Neural progenitor cell (in vitro differentiated cells): ENCODE measurements at places on chromosomes 12 and 14. TPM values are rescaled to one million over a fixed set of nuclear protein-coding genes. Genes with fewer than 3 reads are reported as not detected.

The P2RX7 gene
- 0.46 and 0.71 TPM in 2 replicates for total RNA-seq

The SOAT2 gene
- total RNA-seq: not detected in 2 replicates

The SCN8A gene
- total RNA-seq: 9.3 and 14.2 TPM in 2 replicates

The ZNF140 gene
- total RNA-seq: 24.4 and 35.3 TPM in 2 replicates

The ERBB3 gene
- total RNA-seq: 6.3 and 8.8 TPM in 2 replicates

The RERG gene
- 0.06 TPM in 1 of 2 replicates, not detected in the other for total RNA-seq

The OAS2 gene
- total RNA-seq: 0.12 TPM in 1 of 2 replicates, not detected in the other

The SIX1 gene
- 0.28 TPM in 1 of 2 replicates, not detected in the other for total RNA-seq

DNA sequence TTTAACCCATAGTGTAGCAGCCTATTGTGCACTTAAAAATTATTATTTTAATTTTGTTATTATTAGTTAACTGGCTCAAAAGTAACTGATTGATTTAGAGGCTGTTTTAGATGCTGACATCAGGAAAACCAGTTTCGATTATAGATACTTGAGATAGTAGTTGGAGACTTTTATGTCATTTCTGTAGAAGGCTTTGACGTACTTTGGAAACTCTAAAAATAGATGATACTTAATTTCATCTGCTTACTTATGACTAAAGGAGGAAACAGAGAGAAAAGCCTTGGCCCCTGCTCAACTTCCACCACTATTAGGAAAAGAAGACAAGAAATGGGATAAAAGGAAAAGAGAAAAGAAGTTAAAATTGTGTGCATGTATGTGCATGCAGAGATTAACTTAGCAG lies 219.3 kb upstream of the HMGA2 start:
- no peak for DNase-seq

DNA sequence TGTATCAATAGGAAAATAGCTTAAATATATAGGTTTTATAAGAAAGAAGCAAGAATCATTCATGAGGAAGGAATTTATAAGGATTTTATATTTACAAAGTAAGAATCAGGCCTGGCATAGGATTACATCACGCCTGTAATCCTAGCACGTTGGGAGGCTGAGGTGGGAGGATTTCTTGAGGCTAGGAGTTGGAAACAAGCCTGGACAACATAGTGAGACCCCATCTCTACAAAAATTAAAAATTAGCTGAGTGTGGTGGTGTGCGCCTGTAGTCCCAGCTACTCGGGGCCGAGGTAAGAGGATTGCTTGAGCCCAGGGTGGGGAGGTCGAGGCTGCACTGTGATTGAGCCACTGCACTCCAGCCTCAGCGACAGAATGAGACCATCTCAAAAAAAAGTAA lies 10.4 kb downstream of the WDR20 start:
- no peak for DNase-seq

DNA sequence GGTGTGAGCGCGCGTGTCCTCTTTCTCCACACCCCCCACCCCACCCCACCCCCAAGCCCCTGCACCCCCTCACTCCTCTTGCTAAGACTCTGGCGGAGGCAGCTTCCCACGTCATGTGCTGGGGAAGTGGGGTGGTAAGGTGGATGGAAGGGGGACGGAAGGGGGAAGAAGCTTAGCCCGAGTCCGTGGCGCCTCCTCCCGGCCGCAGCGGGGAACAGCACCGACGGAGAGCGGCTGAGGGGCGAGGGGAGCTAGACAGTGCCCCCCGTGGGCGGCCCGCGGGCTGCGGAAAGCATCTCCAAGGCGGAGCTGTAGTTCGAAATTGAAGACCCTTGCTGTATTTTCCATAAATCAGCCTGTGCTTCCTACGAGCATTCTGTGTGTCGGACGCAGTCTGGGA lies 588 bp upstream of the GRIN2B start:
- peak; percentile 85 for DNase-seq

GRCh38 chr12:11970155-11970520 lies 100.6 kb upstream of the BCL2L14 start:
- no peak for DNase-seq

GRCh38 chr12:128929057-128929456 lies 75.8 kb downstream of the GLT1D1 start:
- no peak for DNase-seq

GRCh38 chr12:31386364-31386777 lies 60.4 kb upstream of the SINHCAF start:
- DNase-seq: peak; percentile 91

GRCh38 chr14:51424561-51425251 lies 184.7 kb downstream of the TMX1 start:
- peak; percentile 50 for DNase-seq

DNA sequence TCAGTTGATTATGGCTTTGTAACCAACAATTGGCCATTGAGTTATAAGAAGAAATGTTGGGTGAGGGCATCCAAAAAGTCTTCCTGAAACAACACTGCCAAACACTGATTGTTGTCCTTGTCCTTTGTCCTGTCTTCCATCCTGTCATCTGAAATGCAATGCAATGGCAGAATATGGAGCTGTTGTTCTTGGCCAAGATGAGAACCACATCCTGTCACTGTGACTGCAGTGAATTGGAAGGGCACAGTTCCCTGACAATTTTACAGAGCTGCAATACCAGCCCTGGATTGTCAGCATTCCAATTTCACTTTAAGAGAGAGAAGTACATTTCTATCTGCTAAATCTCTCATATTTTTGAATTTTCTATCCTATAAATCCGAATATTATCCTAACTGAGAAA lies 613.3 kb downstream of the FLRT2 start:
- DNase-seq: no peak

GRCh38 chr12:129776977-129777667 lies 126.7 kb downstream of the TMEM132D start:
- DNase-seq: no peak

DNA sequence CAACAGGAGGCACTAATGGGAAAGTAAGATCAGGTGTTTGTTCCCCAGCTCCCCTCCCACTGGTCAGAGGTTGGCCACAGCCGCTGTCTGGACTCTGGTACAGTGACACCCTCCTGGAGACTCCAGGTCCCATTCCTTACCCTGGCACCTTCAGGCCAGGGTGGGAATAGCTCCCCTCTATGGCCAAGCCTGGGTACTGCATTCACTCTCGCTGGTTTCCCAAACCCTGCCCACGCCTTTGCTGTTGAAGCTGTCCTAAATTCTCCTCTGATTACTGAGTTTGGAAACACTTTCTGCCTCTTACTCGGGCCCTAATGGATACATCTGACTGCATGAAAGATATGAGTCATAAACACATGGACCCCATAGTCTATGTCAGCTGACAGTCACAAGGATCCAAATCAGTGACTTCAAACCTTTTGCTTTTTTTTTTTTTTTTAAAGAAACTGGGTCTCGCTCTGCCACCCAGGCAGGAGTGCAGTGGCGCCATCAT lies 17.9 kb downstream of the HRK start:
- peak; percentile 55 for DNase-seq

DNA sequence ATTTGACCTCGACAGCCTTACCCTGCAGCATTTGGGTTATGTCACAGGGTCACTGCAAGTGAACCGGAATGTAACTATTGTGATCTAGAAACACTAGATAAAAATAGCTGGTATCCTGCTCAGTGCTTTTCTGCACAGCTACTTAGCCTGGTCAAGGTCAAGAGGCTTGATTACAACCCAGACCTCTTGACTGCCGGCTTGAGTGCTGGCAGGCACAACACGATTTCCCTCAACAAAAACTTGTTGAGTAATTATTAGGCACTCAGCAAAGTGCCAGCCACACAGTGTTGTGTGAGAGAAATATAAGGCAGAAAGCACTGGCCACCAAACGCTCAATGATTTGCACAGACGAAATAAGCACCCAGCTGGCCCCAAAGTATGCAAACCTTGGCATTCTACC lies 156.7 kb downstream of the NUAK1 start:
- DNase-seq: no peak

GRCh38 chr12:108712165-108712924 lies 19.0 kb downstream of the CORO1C start:
- DNase-seq: no peak

- DNase-seq: peak; percentile 80
Observed at GRCh38 chr14:105074601-105075053, 9.4 kb upstream of the GPR132 start.

- peak; percentile 49 for DNase-seq
Observed at GRCh38 chr14:30115756-30116155, 188.1 kb upstream of the PRKD1 start.

DNA sequence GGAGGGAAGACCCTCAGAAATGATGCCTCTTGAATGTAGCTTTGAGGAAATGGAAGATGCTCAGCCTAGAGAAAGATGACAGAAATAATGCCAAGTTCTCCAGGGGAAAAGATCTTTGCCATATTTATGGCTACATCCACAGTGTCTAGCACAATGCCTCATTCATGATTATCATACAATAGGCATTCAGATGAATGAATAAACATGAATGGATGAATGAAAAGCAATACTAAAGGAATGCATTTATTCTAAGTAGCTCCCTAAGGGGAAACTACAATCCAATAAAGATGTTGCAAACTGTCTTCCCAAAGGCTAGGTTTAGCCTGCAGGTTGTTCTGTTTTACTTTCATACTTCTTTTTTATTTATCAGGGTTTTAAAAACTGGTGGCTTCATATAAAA lies 12.0 kb downstream of the TMTC1 start:
- no peak for DNase-seq

- peak; percentile 66 for DNase-seq
Observed at GRCh38 chr14:46344327-46344937, 307.1 kb downstream of the RPL10L start.

GRCh38 chr14:72000907-72001306 lies 68.7 kb downstream of the RGS6 start:
- no peak for DNase-seq

DNA sequence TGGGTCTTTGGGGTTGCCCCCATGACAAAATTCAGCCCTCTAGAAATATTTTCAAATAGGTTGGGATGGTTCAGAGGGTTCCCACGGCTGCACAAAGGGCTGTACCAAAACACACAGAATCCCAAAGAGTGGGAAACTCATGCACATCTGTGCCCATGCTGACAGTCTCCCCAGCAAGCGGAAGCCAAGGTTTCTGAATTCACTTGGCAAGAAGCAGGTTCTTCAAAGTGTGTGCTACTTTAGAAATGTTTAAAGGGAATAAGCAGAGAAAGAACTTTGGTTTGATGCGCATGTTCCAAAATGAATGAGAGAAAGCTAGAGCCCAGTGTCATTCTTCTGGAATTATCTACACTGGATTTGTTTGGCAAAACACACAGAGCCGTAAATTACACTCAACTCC lies 46.7 kb downstream of the FOXN3 start:
- DNase-seq: no peak

GRCh38 chr14:99361596-99362215 lies 89.7 kb upstream of the BCL11B start:
- no peak for DNase-seq
